Gastroesophageal sphincter (tissue), 4 donors: ENCODE measurements at places on chromosomes 2 and 18. TPM values are rescaled to one million over a fixed set of nuclear protein-coding genes. Genes with fewer than 3 reads are reported as not detected.

GRCh38 chr2:51344886-51345285 lies 313.0 kb upstream of the NRXN1 start:
- no peak for ATAC-seq

DNA sequence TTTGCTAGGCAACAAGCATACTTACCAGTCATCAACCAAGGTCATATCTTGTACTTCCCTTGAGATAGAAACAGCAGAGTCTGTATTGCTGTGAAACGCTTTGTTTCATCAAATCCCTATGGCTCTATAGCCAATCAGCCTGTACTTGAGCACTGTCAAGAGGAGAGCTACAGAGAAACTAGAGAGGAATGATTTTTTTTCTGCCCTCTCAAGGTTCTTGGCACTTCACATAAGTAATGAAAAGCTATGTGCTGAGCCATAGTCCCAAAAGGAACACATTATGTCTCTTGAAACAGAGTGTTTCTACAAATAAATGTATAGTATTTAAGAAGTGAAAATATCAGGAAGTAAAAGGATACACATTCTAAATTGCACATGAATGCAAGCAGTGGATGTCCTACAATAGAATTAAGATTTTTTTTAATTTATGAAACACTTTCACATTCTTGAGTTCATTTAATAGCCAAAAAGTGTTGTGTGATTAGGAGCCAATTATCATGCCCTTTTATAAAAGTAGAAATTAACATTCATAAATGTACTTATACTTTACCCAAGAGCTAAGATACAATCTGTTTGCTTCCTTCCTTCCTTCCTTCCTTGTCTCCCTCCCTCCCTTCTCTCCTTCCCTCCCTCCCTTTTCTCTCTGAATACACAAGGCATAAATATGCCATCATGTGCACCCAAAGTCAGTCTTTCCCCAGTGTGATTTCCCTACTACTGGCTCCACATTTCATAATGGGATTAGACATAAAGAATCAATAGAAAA lies 131.8 kb downstream of the CSRNP3 start:
- ATAC-seq = no peak

DNA sequence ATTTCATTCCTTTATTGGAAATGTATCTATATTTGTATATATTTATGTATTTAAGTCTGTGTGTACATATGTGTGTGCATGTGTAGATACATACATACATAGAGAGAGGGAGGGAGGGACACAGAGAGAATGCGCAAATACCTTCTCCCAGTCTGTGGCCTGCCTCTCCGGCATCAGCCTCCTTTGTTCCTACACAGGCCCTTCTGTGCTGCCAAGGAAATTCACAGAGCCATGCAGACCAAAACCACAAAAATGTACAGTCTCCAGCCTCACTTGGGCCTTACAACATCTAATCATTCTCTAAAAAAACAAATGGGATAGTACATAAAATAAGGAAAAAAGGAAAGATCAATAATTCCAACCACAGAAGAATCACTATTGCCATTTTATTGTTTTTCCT lies 8.8 kb upstream of the CRACDL start:
- ATAC-seq = no peak

GRCh38 chr18:31197676-31198075 lies 35.0 kb upstream of the DSC1 start:
- ATAC-seq = no peak

GRCh38 chr18:53193870-53194269 lies 853.9 kb downstream of the DCC start:
- ATAC-seq = no peak

GRCh38 chr2:106106622-106107508 lies 87.2 kb downstream of the UXS1 start:
- no peak for ATAC-seq

- no peak for ATAC-seq
Measured at GRCh38 chr2:86285571-86285970, 51.9 kb downstream of the REEP1 start.

GRCh38 chr2:42103829-42104228 lies 56.0 kb downstream of the PKDCC start:
- no peak for ATAC-seq

GRCh38 chr2:73107211-73107926 lies 5.4 kb downstream of the RAB11FIP5 start:
- no peak for ATAC-seq

DNA sequence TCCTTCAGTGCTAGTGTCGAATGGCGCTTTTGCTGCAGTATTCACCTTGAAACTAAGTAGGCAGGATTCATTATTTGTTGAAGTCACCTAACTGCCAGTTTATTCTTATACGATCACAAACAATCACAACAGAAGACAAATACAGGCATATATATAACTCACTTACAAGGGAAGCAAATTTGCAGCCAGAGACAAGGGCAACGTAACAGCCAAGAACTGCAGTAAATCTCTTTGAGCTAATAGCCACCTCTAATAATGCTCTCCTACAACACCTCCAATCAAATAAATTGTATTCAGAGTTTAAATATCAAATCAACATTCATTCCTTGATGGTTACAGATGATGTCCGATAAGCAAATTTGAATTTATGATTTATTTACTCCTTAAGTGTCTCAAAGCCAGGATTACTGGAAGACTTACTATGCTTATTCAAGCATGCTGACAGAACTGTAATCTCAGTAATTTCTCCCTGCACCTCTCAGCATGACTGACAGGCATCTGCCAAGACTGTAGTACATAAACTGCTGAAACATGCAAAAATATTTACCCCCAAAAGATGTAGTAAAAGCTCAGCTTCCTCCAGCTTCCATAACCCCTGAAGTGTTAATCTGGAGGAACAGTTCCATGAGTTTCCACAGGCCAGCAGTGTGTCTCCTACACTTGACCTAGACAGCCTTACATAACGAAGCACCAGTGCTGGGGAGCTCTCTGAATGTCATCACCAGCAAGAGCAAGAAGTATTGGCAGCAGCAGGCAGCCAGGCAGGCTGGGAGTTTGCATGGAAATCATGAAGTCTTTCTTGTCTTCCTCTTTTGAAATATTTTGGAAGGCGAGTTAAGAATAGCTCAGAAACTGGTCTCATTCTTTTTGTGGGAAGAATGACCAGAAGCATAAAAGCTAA lies 20.9 kb upstream of the SCN1A start:
- no peak for ATAC-seq

- peak; percentile 90 for ATAC-seq
Measured at GRCh38 chr2:43399515-43400264, 173.3 kb upstream of the ZFP36L2 start.

- no peak for ATAC-seq
Measured at GRCh38 chr2:31221544-31221943, 4.2 kb upstream of the CAPN14 start.

DNA sequence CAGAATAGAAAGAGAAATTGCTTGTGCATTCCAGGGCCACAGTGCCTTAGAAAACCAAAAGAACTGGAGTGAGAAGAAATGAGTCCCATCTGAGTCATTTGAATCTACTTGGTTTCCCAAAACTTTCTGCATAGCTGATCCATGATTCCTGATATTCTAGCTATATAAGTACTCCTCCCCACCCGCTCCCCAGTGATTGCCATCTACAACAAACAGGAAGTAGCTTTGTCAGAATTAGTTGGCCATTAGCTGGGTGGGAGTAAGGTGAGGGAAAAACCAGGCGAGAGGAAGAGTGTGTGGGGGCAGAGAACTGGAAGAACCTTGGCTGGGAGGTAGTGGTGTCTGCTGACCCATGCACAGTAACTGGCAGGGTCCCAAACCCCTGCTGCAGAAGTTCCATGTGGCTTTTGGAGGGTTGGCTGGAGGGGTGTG lies 122.1 kb downstream of the ACAA2 start:
- no peak for ATAC-seq

- ATAC-seq = no peak
Measured at GRCh38 chr2:192960945-192961344, 766.2 kb upstream of the TMEFF2 start.

DNA sequence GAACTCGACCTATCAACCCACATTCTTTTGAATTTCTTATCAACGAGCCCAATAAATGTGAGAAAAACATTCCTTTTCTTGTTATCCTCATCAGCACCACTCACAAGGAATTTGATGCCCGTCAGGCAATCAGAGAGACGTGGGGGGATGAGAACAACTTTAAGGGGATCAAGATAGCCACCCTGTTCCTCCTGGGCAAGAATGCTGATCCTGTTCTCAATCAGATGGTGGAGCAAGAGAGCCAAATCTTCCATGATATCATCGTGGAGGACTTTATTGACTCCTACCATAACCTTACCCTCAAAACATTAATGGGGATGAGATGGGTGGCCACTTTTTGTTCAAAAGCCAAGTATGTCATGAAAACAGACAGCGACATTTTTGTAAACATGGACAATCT lies 378.2 kb downstream of the STK39 start:
- no peak for ATAC-seq

DNA sequence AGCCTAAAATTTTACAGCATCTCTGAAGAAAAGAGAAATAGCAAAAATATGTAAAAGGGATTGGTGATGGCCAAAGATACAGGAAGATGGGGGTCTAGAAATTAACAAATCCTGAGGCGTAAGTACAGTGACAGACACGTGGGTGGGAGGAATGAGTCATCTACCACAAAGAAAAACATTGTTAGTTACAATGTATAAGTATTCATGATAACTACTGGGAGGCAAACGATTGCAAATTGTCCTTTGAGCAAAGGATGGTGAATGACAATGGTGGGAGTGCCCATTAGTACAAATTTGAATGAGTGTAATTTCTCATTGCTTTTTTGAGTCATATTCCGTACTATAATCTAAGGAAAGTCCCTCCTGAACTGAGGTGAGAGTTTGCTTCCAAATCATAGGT lies 809.0 kb upstream of the FAM98A start:
- no peak for ATAC-seq

- peak; percentile 17 for ATAC-seq
Measured at GRCh38 chr18:267380-267687, 513 bp downstream of the THOC1 start.

DNA sequence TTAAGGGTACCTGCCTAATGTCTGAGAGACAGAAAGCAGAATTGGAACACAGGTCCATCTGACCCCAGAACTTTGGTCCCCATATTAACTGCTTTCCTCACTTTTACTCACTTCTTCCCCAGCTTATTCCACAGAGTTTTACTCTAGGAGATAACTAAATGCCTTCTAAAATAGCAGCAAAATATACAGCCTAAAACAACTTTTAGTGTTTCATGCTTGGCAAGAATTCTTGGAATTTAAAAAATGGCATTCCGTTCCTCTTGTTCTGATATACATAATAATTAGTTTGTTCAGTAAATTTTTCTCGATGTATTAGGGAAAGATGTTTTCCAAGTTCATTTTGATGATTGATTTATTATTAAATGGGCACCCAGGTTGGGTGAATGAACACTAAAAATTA lies 151.9 kb downstream of the FHOD3 start:
- ATAC-seq = no peak

DNA sequence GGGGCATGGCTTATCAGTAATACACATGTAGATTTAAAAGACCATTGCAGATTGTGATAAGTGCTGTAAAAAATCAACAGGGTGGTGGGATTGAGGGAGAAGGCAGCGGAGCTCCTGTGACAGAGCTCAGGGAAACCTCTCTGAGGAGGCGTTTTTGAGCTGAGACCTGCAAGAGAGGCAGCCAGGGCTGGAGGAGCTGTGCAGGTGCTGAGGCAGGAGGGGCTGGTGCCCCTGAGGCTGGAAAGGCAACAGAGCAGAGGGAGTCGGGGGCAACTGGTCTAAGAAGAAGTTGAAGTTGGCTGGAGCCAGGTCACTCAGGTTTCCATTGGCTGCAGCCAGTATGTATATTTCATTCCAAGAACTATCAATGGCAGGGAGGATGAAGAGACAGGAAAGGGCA lies 47.6 kb downstream of the KLHL29 start:
- no peak for ATAC-seq

- peak; percentile 5 for ATAC-seq
Measured at GRCh38 chr2:45643095-45643494, 8.4 kb upstream of the PRKCE start.

GRCh38 chr2:195520671-195521155 lies 136.3 kb upstream of the SLC39A10 start:
- ATAC-seq = no peak

GRCh38 chr18:47603158-47603557 lies 327.3 kb downstream of the SMAD2 start:
- ATAC-seq = no peak

DNA sequence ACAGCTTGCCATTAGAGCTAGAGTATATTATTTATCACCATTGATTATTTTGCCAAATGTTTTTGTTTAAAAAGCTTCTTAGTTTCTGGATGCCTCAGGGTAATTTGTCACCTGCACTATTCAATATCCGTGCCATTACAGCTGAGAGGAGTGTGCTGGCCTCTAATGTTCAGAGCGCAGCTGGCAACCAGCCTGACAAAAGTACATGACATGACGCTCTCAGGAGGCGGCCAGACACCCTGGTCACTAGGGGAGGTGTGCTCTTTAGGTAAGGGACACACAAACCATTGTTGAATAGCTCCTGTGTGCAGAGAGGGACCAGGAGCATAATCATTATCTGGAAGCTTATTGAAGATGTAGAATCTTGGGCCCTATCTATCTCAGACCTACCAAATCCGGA lies 20.3 kb downstream of the LIMS1 start:
- no peak for ATAC-seq

GRCh38 chr2:229713371-229714079 lies 830 bp downstream of the DNER start:
- no peak for ATAC-seq

DNA sequence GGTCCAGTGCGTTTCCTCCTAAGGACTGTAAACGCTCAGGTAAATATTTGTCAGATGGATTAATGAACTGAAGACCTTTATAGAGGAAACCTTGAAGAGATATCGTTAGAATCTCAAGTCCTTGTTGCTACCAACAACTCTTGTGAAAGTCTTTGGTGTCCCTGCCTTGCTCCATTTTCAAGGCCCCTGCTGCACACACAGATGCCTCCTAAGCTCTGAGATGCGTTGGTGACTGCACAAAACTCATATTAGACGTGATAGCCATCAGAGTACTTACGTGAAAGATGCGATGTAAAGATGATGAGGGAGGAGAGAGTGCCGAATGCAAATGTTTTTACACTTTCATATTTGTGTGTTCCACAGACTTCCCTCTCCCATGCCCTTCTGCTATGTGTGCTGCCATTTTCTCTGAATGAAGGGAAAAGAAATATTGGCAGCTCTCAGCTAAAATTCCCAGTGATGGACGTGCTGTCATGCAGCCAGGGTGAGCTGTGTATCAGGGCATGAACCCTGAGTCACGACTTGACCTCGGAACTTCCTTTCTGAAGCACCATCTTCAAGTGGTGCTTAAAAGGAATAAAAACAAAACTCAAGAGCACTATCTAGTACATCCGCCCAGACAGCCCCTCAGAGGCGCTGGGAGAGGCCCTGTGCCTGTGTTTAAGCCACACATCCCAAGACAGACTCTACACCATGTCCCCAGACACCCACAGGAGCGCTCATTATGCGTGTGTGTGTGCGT lies 117.4 kb downstream of the FAM210A start:
- no peak for ATAC-seq

GRCh38 chr2:17148407-17149145 lies 369.7 kb downstream of the RAD51AP2 start:
- ATAC-seq = no peak

The HOXD1 gene
- 0.32 TPM for total RNA-seq

The ATP9B gene
- 16.6 TPM for total RNA-seq

The WNT6 gene
- 1.3 TPM for total RNA-seq

The ALS2 gene
- total RNA-seq = 21.3 TPM

The POTEJ gene
- not detected for total RNA-seq

The C2orf92 gene
- total RNA-seq = 6.7 TPM

The GAL3ST2 gene
- total RNA-seq = not detected

The SPIRE1 gene
- 50.8 TPM for total RNA-seq
